Left kidney (tissue), 8 donors: ENCODE measurements at places on chromosomes 1 and 21. TPM values are rescaled to one million over a fixed set of nuclear protein-coding genes. Genes with fewer than 3 reads are reported as not detected.
A peak's percentile ranks its signal among the peaks of the same experiment; 100 is the strongest.

PTPRF gene
- polyA plus RNA-seq: 240 TPM

REN gene
- polyA plus RNA-seq: 15.3 TPM

GRCh38 chr21:16752475-16752857 lies 760.4 kb upstream of the CXADR start:
- DNase-seq: no peak

LCE6A gene
- not detected for polyA plus RNA-seq

PPIAL4G gene
- 0.13 TPM for polyA plus RNA-seq

FALEC gene
- 0.83 TPM for polyA plus RNA-seq

DNA sequence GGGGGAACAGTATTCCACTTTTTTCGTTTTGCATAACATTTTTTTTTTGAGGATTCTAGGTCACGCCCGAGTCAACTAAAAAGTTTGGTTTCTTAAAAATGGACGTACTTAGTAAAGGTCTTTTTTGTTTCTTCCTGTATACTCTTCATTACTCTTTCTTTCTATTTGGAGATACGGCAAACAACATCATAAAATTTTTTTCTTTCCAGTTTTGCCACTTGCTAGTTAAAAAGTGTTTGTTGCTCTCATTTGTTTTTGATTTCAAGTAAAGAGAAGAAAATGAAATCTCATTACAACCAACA lies 788 bp upstream of the MPC2 start:
- DNase-seq: no peak

GRCh38 chr1:225933072-225933471 lies 7.9 kb downstream of the LEFTY2 start:
- no peak for DNase-seq

C1QC gene
- 8.8 TPM for polyA plus RNA-seq

FMOD gene
- 46.4 TPM for polyA plus RNA-seq

- DNase-seq: no peak
These were observed 15.3 kb downstream of the INKA2 start for GRCh38 chr1:111723871-111724270.

GRCh38 chr1:183247484-183247883 lies 61.4 kb downstream of the LAMC2 start:
- DNase-seq: no peak

DNA sequence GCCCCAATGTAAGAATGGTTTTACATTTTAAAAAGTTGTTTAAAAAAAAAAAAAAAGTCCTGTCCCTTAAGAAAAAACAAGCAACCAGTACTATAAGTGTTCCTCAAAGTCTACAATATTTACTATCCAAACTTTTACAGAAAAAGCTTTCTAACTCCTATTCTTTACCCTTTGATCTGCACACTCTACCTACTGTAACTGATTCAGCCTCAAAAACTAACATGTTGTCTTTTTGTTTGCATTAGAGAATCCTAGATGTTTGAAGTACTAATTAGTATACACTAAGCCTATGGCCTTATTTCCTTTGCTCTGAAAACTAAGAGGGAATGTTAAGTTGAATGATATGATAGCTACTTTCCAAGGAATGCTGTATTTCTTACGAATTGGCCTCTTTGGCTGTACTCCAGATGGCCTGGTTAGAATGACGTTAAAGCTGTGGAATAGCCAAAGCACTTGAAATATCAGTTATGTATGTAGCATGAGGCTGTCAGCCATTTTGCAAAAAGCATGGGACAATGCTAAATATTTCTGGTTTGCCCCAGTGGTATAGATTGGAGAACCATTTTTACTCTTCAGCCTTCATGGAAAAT lies 234.8 kb downstream of the GPR52 start:
- peak; percentile 14 for DNase-seq
